Common myeloid progenitor, CD34-positive (primary cell): ENCODE measurements at places on chromosomes 1 and 21.

- no peak for DNase-seq
These were observed 386.3 kb upstream of the BEND5 start for GRCh38 chr1:49163031-49163430.

- no peak for DNase-seq
These were observed 491.7 kb downstream of the NPHP4 start for GRCh38 chr1:5500541-5500940.

GRCh38 chr1:30696831-30697230, 26.6 kb downstream of the MATN1 start:
- no peak for DNase-seq

DNA sequence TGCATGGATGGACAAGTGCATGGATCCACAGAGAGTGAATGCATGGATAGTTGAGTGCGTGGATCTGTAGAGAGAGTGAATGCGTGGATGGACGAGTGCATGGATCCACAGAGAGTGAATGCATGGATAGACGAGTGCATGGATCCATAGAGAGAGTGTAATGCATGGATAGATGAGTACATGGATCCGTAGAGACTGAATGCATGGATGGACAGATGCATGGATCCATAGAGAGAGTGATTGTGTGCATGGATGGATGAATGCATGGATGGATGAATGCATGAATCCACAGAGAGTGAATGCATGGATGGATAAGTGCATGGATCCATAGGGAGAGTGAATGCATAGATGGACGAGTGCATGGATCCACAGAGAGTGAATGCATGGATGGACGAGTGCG, 153.8 kb downstream of the PCBP3 start:
- no peak for DNase-seq

GRCh38 chr21:45541221-45542039, 810 bp downstream of the SLC19A1 start:
- peak; percentile 64 for DNase-seq

GRCh38 chr1:182996816-182997215, 26.4 kb upstream of the LAMC1 start:
- DNase-seq: no peak

DNA sequence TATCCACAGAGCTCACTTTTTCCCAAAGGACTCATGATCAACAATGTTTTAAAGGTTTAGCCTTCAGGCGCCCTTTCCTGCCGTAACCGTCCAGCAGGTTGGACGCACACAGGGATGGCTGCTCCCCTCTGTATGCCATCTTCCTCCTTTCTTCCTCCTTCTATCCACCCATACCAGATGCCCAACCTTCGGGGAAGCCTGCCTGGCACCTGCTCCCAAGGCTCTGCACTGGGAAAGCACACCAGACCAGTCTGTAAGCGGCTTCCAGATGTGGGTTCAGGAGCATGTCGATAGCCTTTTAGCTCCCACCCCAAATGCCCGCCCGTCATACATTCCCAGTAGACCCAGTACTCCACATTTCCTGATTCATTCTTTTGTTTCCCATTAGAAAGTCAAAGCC, 52.9 kb downstream of the STUM start:
- no peak for DNase-seq

DNA sequence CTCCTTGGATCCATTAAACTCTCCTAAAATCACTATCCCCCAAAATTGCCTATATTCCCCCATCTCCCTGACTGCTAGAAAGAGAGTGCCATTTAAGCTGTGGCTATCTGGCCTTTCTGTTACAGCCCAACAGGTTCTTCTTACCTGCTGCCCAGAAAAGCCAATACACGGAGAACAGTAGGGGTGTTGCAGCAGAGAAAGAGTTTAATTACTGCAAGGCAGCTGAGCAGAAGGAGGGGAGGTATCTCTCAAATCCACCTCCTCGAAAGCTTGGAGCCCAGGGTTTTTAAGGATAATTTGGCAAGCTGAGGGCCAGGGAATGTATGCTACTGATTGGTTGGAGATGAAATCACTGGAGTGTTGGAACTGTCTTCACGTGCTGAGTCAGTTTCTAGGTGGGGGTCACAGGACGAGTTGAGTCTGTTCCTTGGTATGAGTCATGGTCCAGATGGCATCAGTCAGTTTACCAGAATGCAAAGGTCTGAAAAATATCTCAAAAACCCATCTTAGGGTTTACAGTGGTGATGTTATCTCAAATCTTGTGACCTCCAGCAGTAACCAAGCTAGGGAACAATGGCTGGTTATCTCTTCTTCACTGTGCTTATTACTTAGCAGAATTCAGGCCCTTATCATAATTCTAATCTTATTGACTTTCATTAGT, 89.8 kb downstream of the SMYD3 start:
- no peak for DNase-seq

GRCh38 chr21:32921632-32922230, 104.0 kb upstream of the OLIG2 start:
- peak; percentile 46 for DNase-seq

- no peak for DNase-seq
These were observed 62.1 kb downstream of the CD46 start for GRCh38 chr1:207813946-207814345.

DNA sequence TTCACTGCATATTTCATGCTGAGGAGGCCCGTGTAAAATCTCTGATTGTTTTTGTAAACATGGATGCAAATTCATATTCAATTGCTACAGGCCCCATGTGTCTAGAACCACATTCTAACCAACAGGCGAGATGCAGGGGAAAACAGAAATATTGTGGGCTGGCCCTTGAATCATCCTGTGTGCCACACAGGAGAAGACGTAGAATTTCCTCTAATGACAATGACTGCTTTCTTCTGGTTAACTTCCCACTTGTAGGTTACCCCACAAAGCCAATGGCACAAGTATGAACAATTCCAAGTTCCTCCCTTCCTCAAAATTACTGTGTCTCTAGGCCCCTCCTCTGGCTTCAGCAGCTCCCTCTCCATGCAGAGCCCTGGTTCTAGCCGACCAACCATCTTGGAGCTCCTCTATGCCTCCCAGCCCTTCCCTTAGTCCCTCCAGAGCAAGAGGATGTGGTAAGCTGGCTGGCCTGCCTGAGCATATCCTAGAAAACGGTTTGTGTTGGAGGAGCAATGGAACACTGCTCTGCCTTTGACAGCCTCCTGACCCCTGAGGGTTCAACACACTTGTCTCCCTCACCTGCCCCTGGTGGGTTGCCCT, 205.2 kb downstream of the HS2ST1 start:
- DNase-seq: no peak

- DNase-seq: peak; percentile 91
These were observed 18.9 kb downstream of the PGBD2 start for GRCh38 chr1:248924696-248925532.

DNA sequence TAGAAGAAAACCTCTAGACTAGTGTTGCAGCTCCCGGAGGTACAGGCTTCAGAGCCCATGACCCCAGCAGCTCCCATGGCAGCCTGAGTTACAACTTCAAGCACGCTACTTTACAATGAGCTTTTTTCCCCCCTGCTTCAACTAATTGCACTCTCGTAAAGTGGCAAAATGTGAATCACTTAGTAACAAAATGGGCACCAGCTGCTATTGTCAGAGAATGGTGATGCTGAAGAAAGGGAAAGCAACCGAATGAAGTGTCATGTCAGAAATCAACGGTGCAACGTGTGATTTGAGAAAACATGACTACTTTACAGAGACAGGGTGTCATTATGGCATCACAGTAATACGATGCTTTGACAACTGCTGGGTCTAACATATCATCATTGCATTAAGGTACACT, 40.5 kb downstream of the ESRRG start:
- DNase-seq: no peak

GRCh38 chr1:66774438-66774837, 22.2 kb downstream of the DYNLT5 start:
- DNase-seq: no peak

DNA sequence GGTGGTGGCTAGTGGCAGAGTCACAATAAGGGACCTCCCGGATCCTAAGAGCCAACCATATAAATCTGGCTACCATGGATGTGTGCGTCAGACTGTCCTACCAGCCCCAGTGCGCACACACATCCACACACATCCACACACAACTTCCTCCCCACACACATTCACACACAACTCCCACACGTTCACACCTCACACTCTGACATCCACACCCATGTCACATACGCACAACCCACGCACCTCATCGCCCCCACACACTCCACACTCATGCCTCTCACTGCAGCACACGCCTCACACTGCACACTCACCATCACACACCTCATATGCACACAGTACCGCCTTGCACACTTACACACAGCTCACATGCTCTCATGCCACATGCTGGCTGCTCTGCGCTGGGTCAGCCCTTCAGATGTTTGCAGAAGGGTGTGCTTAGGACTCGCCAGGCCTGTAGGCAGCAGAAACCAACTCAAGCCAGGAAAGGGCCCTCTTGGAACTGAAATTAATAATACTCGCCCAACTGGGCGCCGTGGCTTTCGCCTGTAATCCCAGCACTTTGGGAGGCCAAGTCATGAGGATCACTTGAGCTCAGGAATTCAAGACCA, 3.0 kb downstream of the LDLRAD2 start:
- DNase-seq: peak; percentile 56

GRCh38 chr21:14975136-14975919, 89.5 kb downstream of the NRIP1 start:
- DNase-seq: no peak

DNA sequence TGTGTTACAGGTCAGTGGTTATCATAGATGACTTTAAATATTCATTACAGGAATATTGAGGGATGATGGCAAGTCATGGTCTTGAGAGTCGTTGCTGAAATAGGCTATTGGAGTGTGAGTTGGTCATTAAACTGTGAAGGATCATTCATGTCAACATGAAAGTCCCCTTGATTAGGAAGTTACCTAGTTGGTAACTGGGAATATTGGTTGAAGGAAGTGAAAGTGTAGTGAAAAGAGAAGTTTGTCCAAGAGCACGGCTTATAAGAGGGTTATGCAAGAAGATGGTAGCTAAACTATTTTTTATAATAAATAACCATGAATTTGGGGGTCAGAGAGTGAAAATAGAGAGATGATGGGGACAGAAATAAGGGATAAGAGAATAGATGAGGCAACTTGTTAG, 16.9 kb downstream of the CRB1 start:
- no peak for DNase-seq

DNA sequence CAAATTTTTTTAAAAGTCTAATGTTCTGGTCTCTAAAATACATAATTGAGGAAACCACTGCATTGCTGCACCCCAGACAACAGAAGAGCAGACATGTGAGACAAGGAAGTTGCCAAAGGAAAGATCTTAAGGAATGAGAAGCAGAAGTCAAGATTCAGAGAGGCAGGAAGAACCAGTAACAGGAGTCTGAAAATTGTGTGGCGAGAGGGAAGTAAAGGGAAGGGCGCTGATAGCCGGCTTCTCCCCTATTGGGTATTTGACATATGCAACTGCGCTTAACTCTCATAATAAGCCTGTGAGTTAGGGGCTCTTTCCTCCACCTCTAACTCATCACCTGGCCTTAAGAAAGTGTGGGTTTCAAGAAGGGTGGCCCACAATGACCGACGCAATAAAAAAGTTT, 21.9 kb upstream of the KIF14 start:
- peak; percentile 37 for DNase-seq

GRCh38 chr21:28421716-28422524, 570.8 kb downstream of the LTN1 start:
- no peak for DNase-seq

- no peak for DNase-seq
These were observed 20.9 kb upstream of the TSPEAR start for GRCh38 chr21:44732263-44732662.

DNA sequence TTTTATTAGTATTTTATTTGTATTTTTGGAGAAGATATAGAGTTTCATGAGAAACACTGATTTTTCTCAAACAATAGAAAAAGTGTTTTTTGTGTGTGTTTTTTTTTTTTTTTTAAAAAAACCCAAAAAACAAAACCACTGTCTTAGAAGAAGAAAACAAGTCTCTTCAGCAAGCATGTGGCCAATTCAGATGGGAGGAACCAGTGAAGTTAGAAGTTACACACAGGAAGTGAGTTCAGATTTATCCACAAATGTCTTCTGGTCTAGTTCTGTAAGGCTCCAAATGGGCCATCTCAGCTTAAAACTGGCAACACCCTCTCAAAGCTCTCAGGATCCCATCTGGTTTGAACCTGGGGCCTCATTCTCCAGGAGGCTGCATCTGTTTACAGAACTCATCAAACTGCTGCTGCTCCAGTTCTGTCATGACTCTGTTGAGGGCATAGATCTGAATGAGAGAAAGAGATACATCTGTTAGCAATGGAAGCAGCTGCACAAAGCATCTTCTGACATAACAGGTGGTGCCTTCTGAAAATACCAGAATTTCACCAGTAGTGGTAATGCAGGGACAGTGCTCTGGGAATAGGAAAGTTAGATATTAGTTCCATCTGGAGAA, 9.8 kb upstream of the ERMAP start:
- DNase-seq: no peak

GRCh38 chr21:37071561-37072273, 1.2 kb downstream of the PIGP start:
- no peak for DNase-seq

DNA sequence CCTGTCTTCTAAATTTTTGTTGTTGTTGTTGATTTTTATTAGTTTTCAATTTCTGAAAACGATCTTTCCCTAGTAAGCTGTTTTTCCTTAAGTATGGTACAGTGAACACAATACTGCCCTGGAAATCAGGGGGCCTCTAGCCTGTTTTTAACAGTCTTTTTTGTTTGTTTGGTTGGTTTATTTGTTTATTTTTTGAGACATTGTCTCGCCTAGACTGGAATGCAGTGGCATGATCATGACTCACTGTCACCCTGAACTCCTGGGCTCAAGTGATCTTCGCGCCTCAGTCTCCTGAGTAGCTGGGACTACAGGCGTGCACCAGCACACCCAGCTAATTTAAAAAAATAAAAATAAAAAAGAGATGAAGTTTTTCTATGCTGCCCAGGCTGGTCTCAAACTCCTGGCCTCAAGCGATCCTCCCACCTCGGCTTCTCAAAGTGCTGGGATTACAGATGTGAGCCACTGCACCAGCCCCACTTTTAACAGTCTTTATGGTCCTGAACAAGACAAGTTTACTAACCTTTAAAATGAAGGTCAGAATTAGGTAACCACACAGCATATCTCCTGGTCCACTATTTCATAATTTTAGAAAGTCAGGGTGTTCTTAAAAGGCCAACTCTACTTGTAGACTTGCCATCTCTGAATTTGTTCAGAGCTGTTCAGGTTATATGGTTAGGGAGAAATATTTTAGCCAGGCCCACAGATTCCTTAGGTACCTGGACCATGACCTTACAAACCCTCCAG, 35.4 kb downstream of the TBCE start:
- DNase-seq: no peak

GRCh38 chr1:238465449-238465848, 574.7 kb upstream of the ZP4 start:
- DNase-seq: no peak

GRCh38 chr1:114025609-114026401, 46.5 kb downstream of the OLFML3 start:
- no peak for DNase-seq

DNA sequence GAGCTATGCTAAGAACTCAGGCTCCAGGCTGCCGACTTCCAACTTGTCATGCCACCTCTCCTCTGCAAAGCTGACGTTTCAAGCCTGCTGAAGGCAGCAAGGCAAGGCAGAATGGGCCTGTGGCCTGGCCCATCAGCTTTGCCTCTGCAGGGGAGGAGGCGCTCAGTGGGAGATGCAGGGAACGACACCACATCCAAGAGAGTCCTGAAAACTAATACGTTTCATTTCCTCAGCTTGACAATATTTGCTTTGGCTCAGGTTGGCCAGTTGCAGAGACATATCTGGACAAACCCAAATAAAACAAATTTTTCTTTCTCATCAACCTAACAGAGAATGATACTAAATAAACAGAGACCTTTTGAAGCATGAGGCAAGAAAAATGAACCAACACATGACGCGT, 35.3 kb downstream of the BEND5 start:
- no peak for DNase-seq
